ENCODE measurements at places on chromosomes 2 and 18.

DNA sequence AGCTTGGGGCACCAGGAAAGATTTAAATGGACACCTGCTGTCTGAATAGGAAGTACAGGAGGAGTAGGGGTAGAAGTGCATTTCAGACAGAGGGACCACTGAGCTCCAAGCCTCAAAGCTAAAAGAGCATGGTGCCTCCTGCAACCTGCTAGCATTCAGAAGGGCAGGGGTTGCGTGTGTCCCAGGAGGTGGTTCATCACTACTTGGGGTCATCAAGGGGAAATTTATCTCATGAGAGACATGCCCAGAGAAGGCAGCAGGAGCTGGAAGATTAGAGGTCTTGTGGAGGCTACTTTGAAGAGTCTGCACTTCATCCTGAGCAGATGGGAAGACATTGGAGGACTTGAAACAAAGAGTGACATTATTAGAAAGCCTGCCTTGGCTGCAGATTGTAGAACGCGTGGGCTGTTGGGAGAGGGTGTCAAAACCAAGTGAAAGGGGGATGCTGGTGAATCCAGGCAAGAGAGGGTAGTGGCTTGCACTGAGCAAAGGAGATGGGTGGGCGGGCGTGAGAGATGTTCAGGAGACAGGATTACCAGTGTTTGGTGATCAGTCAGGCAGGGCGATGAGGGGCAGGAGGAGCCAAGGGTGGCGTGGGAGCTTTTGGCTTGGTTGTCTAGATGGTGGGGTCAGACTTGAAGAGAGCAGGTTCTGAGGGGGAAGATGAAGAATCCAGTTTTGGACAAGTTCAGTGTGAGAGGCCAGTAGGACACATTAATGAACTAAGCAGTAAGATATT, 154.0 kb downstream of the DYSF start:
- DNase-seq = no peak

DNA sequence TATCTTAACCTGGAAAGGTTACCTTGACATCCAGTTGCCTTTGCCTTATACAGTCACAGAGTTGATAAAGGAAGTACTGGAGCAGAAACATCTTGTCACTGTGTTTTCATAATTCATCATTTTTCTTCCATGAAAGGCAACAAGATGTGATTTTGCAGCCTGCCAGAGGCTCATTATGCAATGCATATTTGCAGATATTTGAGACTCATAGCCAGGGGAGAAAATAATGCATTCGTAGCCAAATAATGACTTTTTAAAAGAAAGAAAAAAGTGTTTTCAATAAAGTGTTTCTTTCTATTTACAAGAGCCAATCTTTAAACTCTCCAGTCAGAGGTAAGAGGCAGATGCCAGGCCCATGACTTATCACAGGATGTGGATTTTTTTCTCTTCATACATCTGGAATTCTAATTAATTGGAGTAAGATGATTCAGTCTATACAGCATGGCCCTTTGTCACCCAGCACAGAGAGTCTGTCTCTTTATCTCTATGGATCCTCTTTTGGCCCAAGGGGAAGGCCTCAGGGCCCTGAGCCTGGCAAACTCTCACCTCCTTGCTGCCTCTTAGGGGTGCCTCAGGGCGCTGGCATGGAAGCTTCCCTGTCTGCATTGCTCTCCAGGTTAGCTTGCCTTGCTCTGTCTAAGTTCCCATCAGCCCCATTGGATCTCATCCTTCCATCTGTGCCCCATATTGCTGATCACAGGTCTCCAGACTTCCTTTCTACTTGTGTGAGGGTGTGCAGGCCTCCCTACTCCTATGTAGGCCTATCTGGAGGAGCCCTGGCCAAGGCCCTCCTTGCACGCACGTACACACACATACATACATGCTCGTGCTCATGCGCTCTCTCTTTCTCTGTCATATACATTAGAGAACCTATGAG, 247.7 kb downstream of the TPGS2 start:
- DNase-seq = peak; percentile 30

GRCh38 chr2:100934504-100935371, 67.4 kb upstream of the RPL31 start:
- DNase-seq = no peak

DNA sequence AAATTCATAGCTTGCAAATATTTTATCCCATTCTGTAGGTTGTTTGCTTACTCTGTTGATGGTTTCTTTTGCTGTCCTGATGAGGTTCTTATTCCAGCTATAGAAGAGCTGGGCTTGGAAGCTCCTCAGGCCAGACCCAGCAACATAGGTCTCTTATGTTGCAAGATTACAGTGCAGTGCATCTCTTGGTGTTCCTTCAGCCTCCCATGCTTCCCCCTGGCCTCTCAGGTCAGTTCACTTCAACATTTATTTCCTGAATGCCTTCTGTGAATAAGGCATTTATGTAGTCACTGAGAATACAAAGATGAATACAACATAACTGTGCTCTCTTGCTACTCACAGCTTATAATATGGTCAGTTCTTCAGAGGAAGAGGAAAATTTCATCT, 179.0 kb upstream of the SLC39A10 start:
- no peak for DNase-seq

GRCh38 chr2:235078182-235078581, 126.4 kb downstream of the SH3BP4 start:
- no peak for DNase-seq

DNA sequence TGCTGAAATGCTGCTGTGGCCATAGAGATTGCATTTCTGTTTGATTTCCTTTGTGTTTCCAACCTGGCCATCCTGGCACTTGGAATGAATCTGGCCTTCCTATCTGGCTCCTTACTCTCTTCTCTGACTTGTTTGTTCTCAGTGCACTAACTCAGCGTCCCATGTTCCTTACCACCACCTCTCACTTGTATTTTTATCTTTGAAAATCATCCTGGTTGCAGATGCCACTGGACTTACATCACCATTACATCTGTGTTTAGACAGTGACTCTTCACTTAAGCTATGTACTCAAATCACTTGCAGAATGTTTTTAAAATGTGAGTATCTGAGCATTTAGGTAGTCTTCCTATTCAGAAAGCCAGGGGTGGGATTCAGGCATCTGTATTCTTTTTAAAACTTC, 239.5 kb downstream of the WDR7 start:
- peak; percentile 12 for DNase-seq

DNA sequence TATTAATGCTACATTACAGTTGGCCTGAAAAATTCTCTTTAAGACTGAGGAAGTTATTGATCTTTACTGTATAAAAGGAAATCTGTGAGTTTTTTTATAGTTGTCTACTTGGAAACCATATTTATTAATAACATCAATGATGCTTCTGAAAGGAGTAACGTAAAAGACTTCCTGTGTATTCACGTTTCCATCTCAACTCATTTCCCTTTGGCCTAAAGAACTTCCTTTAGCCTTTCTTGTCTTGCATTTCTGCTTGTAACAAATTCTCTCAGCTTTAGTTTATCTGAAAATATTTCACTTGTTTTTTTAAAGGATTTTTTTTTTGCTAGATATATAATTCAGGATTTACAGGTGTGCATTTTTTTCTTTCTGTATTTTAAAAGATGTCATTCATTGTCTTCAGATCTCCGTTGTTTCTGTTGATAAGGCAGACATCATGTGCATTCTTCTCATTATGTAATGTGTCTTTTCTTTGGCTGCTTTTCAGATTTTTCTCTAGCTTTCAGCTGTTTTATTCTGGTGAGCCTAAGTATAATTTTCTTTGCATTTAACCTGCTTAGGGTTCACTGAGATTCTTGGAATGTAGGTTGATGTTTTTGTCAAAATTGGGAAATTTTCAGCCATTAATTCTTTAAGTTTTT, 159.0 kb upstream of the DAPL1 start:
- DNase-seq = no peak

DNA sequence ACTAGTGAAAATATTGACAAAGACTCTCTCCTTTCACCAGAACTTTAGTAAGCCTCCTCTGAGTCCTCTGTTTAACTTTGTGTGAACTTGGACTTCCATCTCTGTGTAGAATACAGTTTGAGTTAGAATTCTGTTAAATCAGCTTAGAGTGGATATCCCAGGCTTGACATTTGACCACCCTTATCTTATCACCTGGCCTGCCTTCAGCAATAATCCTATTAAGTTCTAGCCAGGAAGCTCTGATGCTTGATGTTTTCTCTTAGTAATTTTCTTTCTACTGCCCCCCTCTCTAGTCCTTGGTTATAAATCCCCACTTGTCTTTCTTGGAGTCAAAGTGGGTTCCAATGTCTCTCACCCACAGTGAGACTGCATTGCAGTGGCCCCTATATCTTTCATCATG, 702.7 kb upstream of the GCFC2 start:
- DNase-seq = no peak

DNA sequence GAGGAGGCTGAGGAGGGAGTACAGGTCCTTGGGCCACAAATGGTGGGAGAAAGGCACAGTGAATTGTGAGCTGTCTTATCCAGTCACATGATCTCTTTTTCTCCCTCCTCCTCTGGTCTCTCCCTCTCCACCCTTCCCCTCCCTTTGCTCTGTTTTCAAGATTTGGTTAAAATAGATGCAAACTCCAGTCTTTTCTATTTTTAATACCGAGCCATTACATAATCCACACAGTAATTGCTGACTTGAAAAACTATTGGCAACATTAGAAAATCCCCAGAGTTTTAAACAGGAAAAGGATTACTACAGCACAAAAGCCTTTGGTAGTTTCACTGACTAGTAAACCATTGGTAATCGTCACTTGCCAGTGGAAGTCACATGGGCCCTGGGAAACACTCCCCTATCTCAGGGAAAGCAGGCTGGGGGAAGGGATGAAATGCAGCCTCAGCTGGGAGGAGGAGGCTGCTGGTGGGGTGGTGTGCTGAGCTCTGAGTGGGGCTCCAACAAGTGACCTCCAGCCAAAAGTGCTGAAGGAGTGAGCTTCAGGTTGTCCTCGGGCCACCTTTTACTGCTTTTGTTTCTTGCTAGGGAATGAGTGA, 57.4 kb upstream of the PCBP1 start:
- no peak for DNase-seq

GRCh38 chr2:157413326-157414035, 30.4 kb downstream of the CYTIP start:
- DNase-seq = no peak

- DNase-seq = no peak
Measured at GRCh38 chr2:3602553-3603339, 7.8 kb downstream of the COLEC11 start.

- no peak for DNase-seq
Measured at GRCh38 chr2:1993711-1994682, 249.7 kb upstream of the PXDN start.

- no peak for DNase-seq
Measured at GRCh38 chr2:118982039-118982438, 40.0 kb downstream of the MARCO start.

DNA sequence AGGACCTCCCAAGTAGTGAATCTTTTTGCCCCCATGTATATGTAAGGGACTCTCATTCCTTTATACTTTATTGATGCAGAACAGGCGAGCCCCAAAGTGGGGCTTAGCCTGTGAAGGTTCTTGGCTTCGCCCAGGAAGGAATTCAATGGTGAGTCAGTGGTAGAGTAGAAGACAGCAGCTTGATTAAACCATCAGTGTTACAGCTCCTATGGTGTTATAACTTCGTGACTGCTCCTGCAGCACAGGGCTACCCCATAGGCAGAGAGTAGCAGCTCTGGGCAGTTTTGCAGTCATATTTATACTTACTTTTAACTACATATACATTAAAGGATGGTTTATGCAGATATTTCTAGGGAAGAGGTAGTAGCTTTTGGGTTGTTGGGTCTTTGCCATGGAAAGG, 11.0 kb downstream of the FAM171B start:
- DNase-seq = no peak

GRCh38 chr18:12377556-12378197, 650 bp upstream of the AFG3L2 start:
- no peak for DNase-seq

DNA sequence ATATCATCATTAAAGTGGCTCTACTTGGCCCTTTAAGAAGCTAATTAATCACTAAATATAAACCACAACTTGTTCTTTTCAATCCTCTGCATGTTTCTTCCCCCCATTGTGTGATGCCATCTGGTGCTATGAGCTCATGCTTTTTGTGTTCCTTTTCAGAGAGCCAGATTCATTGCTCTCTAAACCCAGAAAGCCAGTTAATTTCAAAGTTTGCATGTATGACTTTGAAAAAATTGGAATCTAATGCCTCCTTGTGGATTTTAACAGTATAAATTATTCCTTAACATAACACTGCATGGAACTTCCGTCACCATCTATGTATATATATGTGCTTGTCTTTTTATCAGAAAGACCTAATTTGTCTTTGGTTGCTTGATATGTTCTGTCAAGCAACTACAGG, 31.1 kb downstream of the TMEM178A start:
- DNase-seq = peak; percentile 14

DNA sequence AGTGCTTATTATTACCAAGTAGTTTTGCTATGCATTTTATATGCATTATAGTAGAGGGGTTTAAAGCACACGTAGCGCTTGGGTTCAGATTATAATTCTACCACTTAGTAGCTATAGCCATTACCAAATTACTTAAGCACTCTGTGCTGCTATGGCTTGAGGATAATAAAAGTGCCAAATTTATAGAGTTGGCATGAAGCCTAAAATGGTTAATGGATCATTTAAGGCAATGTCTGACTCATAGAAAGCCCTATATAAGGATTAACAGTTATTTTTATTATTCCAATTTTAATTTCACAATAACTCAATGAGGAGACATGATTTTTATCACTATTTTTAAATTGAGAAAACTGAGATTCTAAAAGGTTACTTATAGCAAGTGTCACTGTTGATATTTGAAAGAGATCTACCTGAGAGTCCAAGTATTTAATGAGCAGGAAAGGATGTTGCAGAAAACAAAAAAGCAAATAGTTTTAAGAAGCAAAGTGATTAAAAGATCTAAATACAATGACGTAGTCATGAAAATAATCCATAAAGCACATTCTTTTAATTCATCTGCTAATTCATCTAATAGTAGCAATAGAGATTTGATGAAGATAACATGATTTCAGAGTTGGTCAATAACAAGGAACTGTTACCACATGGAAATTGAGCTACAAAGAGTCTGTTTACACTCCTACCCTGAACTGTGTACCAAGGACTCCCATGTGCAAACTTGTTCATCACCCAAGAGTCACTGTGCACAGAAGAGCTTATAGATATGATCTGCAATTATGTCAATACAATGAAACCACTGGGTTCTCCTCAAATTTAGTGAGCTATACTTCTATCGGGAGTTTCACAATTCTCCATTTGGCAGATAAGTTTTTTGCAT, 78.8 kb upstream of the DTNA start:
- DNase-seq = no peak

- no peak for DNase-seq
Measured at GRCh38 chr2:88651646-88652045, 24.4 kb upstream of the EIF2AK3 start.

DNA sequence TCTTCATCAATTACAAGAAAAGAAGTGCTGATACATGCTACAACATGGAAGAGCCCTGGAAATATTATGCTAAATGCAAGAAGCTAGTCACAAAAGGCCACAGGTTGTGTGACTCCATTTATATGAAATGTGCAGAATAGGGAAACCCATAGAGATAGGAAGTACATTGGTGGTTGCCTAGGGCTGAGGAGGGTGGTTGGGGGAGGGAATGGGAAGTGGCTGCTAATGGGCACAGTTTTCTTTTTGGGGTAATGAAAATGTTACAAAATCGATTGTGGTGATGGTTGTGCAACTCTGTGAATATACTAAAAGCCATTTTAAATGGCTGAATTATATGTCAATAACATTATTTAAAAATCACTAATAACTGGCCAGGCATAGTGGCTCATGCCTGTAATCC, 24.3 kb upstream of the RESP18 start:
- no peak for DNase-seq

- no peak for DNase-seq
Measured at GRCh38 chr2:176126929-176127773, 2.4 kb upstream of the HOXD8 start.

- DNase-seq = no peak
Measured at GRCh38 chr2:235024931-235025773, 73.3 kb downstream of the SH3BP4 start.

Measured in RWPE1 (cell line).